ENCODE measurements at places on chromosomes 13 and 19. TPM values are rescaled to one million over a fixed set of nuclear protein-coding genes. Genes with fewer than 3 reads are reported as not detected.

GRCh38 chr19:11453468-11454341, 18.3 kb downstream of the PRKCSH start:
- H3K4me3 ChIP-seq, result no peak overlapping the region
- H3K27ac ChIP-seq, result no peak overlapping the region
- peaks cover 20% of the 10 kb centered on the region for H3K36me3 ChIP-seq
- no peaks in the 10 kb centered on the region for H3K4me1 ChIP-seq
- peaks cover 54% of the 10 kb centered on the region for H3K27me3 ChIP-seq

DNA sequence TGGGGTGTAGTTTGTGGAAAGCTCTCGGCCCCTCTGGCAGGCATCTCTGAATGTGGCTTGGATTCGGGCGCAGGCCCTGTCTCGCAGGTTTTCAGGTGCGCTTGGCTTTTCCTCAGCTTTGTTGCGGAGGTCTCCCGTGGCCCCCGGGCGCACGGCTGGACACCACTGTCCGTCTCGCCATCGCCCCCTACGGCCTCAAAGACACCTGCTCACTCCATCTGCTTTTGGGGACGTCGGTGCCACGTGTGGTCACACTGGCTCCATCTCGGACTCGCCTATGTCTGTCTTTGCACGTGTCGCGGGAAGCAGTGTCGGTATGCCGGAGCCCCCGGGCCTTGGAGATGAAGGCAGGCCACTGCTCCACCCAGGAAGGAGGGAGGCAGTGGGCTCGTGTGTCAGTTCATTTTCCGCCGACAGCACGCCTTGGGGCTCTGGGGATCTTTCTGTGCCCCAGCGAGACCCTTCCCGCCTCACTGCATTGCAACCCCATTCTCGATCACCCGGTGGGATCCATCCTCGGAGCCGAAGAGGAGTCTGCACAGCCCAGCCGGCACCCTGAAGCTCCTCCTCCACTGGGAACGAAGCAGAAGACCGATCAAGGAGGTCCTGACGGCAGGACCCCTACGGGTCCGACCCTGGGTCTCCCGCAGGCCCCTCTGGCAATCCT, 42.1 kb downstream of the ZNF146 start:
- H3K36me3 ChIP-seq, result no peaks in the 10 kb centered on the region
- H3K4me1 ChIP-seq, result peaks cover 9% of the 10 kb centered on the region
- no peak for DNase-seq
- H3K27me3 ChIP-seq, result no peaks in the 10 kb centered on the region
- H3K4me3 ChIP-seq, result peak overlapping the region; percentile 77
- H3K27ac ChIP-seq, result no peak overlapping the region

- no peak overlapping the region for H3K27ac ChIP-seq
- H3K36me3 ChIP-seq, result no peaks in the 10 kb centered on the region
- peaks cover 68% of the 10 kb centered on the region for H3K4me1 ChIP-seq
- no peak for DNase-seq
Observed at GRCh38 chr13:113816254-113816929, 47.5 kb downstream of the GAS6 start.

DNA sequence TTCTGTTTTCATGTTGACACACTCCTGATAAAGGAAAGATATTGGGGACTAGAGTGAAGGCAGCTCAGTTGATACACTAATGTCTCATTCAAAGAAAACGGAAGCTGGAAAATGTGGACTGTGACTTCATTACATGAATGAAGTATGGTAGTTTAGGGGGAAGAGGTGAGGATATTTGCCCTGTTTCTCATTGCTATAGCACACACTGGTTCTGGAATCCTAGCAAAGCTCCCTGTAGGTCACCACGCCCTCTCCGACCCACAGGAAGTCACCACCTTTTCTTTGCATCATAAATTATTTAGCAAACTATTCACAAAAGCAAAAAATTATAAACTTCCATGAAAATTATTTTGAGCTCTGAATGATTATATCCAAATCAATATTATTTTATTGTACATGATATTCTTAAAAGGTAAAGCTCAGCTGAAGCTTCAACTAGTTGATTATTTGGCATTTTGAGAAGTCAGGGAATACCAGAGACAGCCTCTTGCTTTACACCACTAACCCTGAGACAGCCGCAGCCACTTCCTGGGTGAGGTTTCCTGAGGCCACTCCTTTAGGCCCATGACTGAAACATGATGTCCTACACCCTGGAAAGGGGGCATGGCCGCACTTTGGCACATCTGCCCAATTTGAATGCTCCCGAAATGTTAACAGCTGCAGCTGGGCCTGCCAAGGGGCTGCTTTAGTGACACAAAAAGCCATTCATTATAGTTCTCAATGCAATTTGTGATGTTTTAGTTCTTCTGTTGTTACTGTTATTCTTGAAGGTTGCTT, 50.0 kb upstream of the WDFY2 start:
- no peaks in the 10 kb centered on the region for H3K27me3 ChIP-seq
- H3K4me1 ChIP-seq, result peaks cover 8% of the 10 kb centered on the region
- DNase-seq, result peak; percentile 32
- H3K4me3 ChIP-seq, result no peak overlapping the region
- no peaks in the 10 kb centered on the region for H3K36me3 ChIP-seq

DNA sequence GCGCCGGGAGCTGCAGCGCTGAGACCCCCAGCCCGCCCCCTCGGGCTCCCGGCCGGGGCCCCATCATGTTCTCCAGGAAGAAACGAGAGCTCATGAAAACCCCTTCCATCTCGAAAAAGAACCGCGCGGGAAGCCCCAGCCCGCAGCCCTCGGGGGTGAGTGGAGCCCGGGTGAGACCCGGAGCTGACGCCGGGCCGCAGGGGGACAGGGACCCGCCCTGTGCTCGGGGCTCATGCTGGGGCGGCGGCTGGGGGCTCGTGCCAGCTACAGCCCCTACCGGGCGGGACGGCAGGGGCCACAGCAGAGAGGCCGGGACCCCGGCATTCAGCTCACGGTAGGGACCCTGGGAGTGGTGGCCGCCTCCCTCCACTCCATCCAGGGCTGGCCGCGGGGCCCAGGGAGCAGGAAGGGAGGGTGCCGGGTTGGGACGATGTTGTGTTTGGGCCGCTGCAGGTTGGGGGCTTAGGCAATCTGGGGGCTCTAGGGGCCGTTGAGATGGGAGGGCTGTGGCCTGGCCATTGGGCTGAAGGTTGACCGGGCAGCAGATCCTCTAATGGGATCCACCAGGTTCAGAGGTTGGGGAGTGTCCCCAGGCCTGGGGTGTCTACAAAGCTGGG, 482 bp downstream of the ARHGAP45 start:
- peak overlapping the region; percentile 60 for H3K4me3 ChIP-seq
- H3K27ac ChIP-seq, result peak overlapping the region; percentile 51
- H3K4me1 ChIP-seq, result peaks cover 58% of the 10 kb centered on the region
- no peaks in the 10 kb centered on the region for H3K36me3 ChIP-seq
- DNase-seq, result no peak

GRCh38 chr13:75876142-75877050, 240.3 kb downstream of the LMO7 start:
- no peak overlapping the region for H3K4me3 ChIP-seq
- DNase-seq, result peak; percentile 34
- no peaks in the 10 kb centered on the region for H3K36me3 ChIP-seq
- peaks cover 7% of the 10 kb centered on the region for H3K4me1 ChIP-seq
- H3K27ac ChIP-seq, result no peak overlapping the region

The U2AF1L4 gene
- 24.9 TPM for total RNA-seq

- H3K4me3 ChIP-seq, result no peak overlapping the region
- H3K27ac ChIP-seq, result no peak overlapping the region
- H3K27me3 ChIP-seq, result no peaks in the 10 kb centered on the region
- H3K4me1 ChIP-seq, result no peaks in the 10 kb centered on the region
- H3K36me3 ChIP-seq, result no peaks in the 10 kb centered on the region
Observed at GRCh38 chr13:47334173-47334572, 437.3 kb upstream of the HTR2A start.

Data from left ventricle myocardium inferior (tissue), 1 donor.